ENCODE measurements at places on chromosomes 1 and 21.

- no peak for DNase-seq
Measured at GRCh38 chr1:210294999-210295745, 33.5 kb upstream of the HHAT start.

- no peak for DNase-seq
Measured at GRCh38 chr1:54324251-54325140, 81.7 kb downstream of the SSBP3 start.

- DNase-seq: no peak
Measured at GRCh38 chr1:23376890-23377811, 7.5 kb upstream of the ZNF436 start.

GRCh38 chr1:193891788-193892187 is 705.4 kb upstream of the B3GALT2 start:
- DNase-seq: no peak

GRCh38 chr1:23910553-23911246 is 2.5 kb downstream of the CNR2 start:
- DNase-seq: no peak

Data from stimulated activated CD4-positive, alpha-beta T cell treated with anti-CD3 and anti-CD28 coated beads, Interleukin-1b, Interleukin-23, amount 100 ng/mL, for 1 hour (primary cell).